HuH-7 (cell line): ENCODE measurements at places on chromosomes 6 and 20.

GRCh38 chr6:124928851-124929250, 33.4 kb upstream of the RNF217 start:
- no peak for DNase-seq

- no peak for DNase-seq
These were observed 297.9 kb upstream of the SOX4 start for GRCh38 chr6:21295506-21296240.

- DNase-seq = no peak
These were observed 88.3 kb upstream of the HMGCLL1 start for GRCh38 chr6:55667341-55667740.

GRCh38 chr20:63701329-63702035, 5.0 kb downstream of the TNFRSF6B start:
- DNase-seq = peak; percentile 10

DNA sequence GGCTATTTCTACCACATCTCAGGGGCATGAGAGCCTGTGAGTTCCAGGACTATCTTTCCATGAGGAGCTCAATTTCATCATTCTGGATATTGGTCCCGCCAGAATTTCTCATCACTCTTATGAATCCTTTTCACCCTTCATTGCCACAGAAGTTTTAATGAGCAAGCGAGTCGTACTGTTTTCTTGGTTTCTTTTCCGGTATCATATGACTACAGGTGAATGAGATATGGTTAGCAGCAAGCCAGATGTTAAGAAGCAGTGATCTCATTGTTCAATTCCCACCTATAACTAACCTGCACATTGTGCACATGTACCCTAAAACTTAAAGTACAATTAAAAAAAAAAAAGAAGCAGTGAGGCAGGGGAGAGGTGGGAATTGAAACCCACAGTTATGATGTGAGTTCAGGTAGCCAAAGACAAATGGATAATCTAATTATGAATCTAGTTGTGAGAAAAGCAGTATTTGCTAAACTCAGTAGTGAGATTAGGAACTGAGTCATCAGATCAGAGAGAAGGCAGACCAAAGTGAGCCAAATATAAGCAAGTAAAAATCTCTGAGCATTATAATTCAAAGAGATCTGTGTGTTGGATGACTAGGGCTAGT, 78.0 kb upstream of the ELOVL5 start:
- DNase-seq = no peak

GRCh38 chr6:138528956-138529355, 29.7 kb upstream of the NHSL1 start:
- no peak for DNase-seq

GRCh38 chr20:38170826-38171674, 6.0 kb upstream of the TGM2 start:
- no peak for DNase-seq
